ENCODE measurements at places on chromosomes 4 and X.

DNA sequence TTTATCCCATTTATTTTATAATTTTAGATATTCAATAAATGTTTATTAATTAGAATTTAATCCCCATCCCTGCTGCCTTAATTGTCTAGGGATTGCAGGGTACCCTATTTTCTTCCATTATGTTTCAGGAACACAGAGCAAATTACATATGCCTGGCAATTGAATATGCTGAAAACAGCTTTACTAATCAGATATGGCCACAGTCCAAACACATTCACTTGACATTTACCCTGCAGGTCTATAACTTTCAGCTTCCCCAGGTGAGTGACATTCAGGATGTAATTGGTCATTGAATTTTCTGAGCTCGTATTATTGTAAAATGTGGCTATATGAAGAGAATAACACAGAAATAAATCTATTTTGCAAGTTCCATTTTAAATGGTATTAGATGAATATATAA, 218.7 kb upstream of the NDST4 start:
- DNase-seq: no peak

GRCh38 chr4:113893546-113893945, 85.9 kb downstream of the ARSJ start:
- no peak for DNase-seq

- DNase-seq: no peak
Observed at GRCh38 chr4:98326168-98326567, 65.0 kb downstream of the RAP1GDS1 start.

GRCh38 chrX:45774961-45775360, 574.3 kb upstream of the DIPK2B start:
- no peak for DNase-seq

GRCh38 chr4:118396881-118397622, 44.2 kb upstream of the PRSS12 start:
- DNase-seq: no peak

GRCh38 chrX:84175958-84176357, 12.0 kb downstream of the RPS6KA6 start:
- no peak for DNase-seq

GRCh38 chrX:11423362-11423818, 130.2 kb downstream of the AMELX start:
- no peak for DNase-seq

- DNase-seq: no peak
Observed at GRCh38 chr4:288891-289290, 16.4 kb downstream of the ZNF732 start.

GRCh38 chrX:154136627-154137161, 7.3 kb upstream of the OPN1LW start:
- DNase-seq: peak; percentile 90

- DNase-seq: peak; percentile 60
Observed at GRCh38 chrX:20252381-20253231, 14.1 kb downstream of the RPS6KA3 start.

- no peak for DNase-seq
Observed at GRCh38 chr4:111652236-111652635, 493.0 kb upstream of the FAM241A start.

- DNase-seq: no peak
Observed at GRCh38 chrX:46687619-46688018, 71.3 kb downstream of the SLC9A7 start.

Measured in D341Med (cell line).